GM12865 (cell line): ENCODE measurements at places on chromosomes 11 and 22.

GRCh38 chr11:22466809-22467208 lies 128.6 kb downstream of the SLC17A6 start:
- no peak for DNase-seq

- DNase-seq, result no peak
These were observed 41.2 kb downstream of the NXPE2 start for GRCh38 chr11:114719562-114719961.

GRCh38 chr22:30923168-30923900 lies 45.2 kb downstream of the MORC2 start:
- no peak for DNase-seq

DNA sequence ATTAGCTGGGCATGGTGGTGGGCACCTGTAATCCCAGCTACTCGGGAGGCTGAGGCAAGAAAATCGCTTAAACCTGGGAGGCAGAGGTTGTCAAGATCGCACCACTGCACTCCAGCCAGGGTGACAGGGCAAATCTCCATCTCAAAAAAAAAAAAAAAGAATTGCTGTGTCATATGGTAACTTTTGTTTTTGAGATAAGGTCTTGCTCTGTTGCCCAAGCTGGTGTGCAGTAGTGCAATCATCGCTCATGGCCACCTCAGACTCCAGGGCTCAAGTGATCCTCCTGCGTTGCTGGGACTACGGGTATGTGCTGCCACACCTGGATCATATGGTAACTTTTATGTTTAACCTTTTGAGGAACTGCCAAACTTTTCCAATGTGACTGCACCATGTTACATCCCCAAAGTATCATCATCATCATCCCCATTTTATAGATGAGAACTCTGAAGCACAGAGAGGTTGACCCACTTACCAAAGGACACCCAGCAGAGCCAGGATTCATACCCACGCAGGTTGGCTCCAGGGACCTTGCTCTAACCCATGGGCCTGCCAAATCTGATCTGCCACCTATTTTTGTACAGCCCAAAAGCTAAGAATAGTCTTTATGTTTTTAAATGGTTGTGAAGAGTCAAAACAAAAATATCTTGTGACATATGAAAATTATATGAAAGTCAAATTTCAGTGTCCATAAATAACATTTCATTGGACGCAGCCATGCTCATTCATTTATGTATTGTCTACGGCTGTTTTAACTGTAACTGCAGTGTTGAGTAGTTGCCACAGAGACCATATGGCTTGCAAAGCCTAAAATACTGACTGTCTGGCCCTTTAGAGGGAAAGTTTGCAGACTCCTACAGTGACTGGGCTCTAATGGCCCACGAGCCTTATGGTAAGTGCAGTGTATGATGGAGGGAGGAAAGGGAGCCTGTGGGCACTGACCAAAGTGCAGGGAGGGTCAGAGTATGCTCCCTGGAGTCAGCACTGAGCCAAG lies 45.3 kb downstream of the GDPD5 start:
- DNase-seq, result peak; percentile 42

GRCh38 chr11:63919267-63920125 lies 2.5 kb upstream of the RCOR2 start:
- DNase-seq, result no peak

DNA sequence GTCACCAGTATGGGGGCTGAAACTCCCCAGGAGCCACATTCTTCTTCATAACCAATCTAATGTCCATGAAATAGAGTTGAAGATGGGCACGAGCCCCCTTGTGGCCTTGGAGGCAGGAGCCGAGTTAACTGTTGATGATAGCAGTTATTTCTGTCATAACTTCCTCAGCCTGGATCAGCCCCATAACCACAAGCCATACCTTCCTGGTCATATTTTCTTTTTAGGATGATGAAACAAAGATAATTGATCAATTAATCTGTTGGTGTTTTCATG lies 65.0 kb upstream of the TTC12 start:
- no peak for DNase-seq

DNA sequence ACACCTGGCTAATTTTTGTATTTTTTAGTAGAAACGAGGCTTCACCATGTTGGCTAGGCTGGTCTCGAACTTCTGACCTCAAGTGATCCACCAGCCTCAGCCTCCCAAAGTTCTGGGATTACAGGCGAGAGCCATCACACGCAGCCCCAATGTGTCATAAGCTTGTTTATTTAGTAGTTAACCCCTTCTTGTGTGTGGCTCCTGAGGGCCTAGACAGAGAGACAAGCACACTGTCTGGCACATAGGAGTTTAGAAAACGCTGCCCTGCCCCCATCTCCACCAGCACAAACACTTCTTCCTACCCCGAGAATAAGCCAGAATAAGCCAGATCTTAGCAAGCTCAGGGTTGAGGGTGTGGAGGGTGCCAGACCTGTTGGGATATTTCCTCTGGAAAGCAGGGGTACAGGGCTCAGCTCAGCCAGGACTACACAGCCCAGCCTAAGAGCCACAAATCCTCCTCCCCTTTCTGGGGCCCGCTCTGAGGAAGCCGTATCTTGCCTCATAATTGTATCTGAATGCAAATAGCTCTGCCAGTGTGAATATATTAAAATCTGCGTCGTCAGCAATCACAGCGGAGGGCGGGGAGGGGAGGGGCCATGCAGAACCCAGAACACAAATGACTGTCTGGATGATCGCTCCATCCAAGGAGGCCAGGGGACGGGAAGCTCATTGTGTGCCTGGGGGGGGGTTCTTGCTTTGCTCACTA lies 247.3 kb downstream of the MN1 start:
- no peak for DNase-seq

- DNase-seq, result no peak
These were observed 3.7 kb downstream of the PDGFB start for GRCh38 chr22:39240831-39241793.

DNA sequence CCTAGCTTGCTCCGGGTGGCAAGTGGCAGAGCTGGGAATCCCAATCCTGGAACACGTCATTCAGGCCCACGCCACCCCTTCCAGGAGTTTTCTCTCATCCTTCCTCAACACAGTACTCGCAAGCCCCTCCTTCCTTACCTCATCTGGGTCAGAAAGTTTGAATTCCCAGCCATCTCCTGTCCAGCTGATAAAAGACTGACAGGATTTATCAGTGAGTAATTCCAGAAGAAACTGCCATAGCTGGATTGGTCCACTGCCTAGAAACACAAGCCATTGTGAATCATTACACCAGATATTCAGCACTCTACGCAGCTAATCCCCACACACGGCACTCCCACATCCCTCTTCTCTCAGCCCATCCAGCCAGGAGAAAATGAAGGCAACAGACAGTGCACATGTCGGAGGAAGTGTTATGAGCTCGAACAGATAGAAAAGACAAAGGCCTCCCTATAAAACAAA lies 124.0 kb downstream of the ETS1 start:
- no peak for DNase-seq

- peak; percentile 91 for DNase-seq
These were observed 14.3 kb upstream of the PMM1 start for GRCh38 chr22:41603873-41604332.

DNA sequence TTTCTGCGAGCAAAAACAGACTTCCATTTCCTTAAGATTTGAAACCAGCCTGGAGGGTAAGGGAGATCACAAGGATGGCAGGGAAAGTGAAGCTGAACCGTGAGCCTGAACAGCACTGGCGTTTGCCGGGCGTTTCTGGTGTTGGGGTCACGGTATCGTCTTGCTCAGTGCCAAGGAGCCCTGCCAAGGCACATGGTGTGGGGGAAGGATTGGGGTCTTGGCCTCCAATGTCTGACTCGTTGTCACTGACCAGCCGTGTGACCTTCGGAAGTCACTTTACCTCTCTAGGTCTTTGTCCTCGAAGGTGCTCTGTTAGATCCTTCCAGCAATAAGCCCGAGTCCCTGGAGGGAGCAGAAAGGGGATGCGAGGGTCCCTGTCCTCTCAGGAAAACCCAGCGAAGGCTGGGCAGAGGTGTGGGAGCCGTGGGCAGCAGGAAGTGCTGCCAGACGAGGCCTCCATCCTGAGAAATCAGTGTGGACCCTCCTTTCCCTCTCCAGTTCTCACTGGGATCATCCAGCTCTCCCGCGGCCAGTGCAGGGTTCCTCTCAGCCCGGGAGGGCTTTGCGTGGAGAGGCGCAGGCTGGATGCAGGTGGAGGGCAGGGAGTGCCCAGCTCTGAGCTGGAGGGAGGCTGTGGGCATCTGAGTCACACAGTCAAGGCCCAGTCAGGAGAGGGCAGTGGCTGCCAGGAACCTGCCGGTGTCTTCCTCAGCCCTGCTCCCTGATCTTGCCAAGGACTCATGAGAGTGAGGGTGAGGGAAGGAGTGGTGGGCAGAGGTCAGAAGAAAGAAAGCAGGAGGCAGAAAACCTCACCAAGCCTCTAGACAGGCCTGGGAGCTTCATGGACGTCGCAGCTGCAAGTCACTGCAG lies 18.9 kb downstream of the TOM1 start:
- no peak for DNase-seq

DNA sequence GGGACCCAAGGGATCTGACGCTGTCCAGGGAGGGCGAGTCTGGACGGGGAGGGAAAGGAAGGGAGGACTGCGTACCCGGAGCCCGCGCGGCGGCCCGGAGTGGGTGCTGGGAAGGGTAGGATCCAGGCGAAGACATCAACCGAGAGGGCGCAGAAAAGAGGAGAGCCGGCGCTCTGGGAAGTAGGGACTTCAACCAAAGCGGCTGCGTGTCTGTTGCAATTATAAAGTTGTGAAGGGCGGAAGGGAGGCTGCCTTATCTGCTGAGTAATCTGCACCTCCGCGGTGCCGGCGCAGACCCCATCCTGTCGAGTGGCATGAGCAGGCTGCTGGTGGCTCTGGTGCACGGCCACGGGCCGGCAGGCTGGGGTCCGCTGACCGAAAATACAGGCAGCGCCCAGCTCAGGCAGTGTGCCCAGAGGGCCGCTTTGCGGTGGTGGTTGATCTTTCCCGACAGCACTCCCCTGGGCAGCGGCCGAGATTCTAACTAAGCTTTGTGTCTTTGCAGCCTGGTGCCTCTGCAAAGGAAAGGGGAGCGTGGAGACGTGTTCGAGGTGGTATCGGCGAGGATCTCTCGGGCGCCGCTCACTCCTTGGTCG lies 978 bp downstream of the C11orf87 start:
- no peak for DNase-seq

DNA sequence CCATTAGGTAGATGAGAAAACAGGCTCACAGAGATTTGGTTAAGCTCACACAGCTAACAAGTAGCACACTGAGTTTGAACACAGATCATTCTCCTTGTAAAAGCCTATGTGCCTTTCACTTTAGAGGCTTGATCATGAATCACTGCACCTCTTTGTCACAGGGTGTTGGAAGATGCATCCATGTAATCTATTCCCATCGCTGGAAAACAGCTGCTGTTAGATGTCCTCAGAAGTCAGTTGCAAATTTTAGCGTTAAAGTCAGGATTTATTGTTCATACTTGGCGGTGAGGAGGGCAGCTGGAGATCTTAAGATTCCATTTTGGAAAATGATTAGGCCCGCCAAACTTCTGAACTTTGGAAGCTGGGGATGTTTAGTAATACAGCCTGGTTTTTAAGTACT lies 2.6 kb downstream of the CNTF start:
- no peak for DNase-seq

DNA sequence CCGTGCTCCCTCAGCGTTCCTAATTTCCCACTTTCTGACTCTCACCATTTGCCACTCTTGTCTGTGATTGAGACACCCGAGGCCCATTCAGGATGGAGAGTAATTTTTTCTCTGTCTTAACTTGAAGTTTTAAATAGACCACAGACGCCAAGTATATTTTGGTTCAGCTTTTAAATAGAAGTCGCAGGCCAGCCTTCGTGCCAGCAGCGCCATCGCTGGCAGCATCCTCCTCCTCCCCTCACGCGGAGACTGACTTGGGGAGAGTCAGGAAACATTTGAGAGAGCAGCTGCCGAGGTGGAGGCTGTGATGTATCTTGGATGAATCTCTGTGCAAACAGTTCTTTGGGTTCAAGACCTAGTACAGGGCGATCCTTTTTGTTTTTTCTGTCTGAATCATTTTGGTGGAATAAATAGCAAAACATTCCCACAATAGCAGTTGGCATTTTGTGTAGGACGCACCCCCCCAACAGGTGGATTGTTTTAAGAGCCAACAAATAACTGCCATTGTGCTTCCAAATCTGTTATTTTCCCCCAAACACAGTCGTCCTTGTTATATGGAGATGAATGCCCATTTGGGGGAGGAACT lies 889 bp upstream of the DMC1 start:
- peak; percentile 53 for DNase-seq

DNA sequence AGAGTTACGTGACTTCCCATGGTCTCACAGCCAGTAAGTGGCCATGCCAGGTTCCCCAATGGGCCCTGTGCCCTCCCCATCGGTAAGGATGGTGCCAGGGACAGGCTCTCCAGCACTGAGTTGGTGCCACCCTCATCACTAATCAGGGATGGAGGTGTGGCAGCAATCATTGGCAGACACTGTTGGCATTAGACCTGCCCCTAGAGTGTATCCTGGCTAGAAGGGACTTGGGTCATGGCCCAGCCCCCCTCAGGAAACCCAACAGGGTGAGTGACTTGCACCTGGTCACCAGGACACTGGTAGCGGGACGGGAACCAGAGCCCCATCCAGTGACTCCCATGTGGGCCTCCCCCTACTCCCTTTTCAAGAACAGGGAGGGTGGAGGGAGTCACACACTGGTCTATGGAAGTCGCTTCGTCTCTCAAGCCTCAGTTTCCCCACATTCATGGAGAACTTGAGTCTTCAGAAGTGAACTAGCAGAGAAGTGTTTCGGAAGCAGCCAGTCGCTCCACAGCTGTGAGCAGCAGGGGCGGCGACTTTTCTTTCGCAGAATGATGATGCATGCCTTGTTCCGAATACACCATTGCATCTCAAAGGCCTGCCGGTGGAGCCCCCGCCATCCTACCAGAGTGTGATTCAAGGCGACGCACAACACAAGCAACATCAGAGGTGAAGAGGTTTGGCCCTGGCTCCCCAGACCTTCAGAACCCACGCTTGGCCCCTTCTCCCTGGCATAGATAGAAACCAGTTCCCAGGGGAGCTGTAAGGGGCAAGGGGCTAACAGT lies 12.9 kb downstream of the MS4A10 start:
- DNase-seq, result no peak

DNA sequence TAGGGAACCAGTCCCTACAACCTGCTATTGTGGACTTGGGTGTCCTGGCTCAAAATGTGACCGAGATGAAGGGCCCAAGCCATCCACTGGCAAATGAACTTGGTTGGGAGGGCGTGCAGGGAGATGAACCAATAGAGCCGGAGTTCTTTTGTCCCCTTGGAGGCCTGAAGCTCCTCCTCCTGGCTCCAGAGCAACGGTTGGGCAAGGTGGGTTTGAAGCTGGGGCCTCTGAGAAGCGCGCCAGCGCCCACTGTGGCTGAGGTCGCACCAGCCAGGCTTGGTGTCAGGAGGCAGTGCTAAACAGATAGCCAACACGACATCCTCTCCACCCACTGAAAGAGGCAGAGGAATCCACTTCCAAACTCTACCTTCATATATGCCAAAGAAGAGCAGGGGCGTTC lies 36.0 kb upstream of the PACSIN2 start:
- DNase-seq, result no peak
